ENCODE measurements at places on chromosomes 7 and 10. TPM values are rescaled to one million over a fixed set of nuclear protein-coding genes. Genes with fewer than 3 reads are reported as not detected.

ELFN1 gene
- total RNA-seq = 5.8 TPM

DNA sequence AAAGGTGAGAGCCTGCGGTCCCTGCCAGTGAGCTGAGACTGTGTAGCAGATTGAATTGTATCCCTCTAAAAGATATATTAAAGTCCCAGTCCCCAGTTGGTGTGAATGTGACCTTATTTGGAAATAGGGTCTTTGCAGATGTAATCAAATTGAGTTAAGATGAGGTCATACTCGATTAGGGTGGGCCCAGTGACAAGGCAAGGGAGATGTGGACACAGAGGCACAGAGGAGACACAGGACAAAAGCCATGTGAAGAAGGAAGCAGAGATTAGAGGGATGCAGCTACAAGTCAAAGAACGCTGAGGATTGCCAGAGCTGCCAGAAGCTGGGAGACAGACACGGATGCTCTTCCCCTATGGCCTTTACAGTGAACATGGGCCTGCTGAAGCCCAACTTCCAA is 104.3 kb downstream of the CLEC2L start:
- H3K27me3 ChIP-seq = no peaks in the 10 kb centered on the region
- H3K4me1 ChIP-seq = peaks cover 8% of the 10 kb centered on the region
- no peak for DNase-seq

DNA sequence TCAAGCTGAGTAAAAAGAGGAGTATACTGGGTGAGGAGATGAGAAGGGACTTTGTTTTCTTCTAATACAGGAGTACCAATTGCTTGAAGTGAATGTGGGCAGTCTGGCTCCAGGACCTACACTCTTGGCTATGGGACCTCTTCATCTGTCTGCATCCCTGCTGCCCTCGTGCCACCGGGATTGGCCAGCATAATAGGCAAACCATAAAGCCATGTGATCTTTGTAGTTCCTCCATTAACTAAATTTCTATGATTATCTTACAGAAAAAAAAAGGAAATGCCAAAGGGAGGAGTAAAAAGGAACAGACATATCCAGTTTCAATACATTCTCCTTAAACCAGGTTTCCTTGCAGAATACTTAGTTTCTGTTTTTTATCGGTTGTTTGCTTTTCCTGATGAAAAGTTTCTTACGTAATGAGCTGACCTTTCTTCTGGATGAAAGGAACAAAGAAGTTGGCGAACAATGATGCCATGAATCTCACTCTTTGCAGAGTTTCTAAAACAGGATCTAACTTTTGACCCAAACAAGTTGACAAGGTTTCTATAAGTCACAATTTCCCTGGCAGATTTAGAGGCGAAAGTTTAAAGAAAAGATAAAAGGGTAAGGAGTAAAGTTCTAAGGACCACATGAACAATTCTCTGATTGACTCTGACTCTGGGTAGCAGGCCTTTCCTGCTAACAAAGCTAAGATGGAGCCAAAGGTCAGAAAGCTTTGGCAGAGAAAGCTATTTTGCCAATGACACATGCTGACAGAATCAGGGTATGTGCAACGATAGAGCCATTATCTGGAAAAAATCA is 54.1 kb downstream of the LAMB1 start:
- H3K27ac ChIP-seq = peak overlapping the region; percentile 72
- no peaks in the 10 kb centered on the region for H3K27me3 ChIP-seq
- no peak overlapping the region for H3K4me3 ChIP-seq

DNA sequence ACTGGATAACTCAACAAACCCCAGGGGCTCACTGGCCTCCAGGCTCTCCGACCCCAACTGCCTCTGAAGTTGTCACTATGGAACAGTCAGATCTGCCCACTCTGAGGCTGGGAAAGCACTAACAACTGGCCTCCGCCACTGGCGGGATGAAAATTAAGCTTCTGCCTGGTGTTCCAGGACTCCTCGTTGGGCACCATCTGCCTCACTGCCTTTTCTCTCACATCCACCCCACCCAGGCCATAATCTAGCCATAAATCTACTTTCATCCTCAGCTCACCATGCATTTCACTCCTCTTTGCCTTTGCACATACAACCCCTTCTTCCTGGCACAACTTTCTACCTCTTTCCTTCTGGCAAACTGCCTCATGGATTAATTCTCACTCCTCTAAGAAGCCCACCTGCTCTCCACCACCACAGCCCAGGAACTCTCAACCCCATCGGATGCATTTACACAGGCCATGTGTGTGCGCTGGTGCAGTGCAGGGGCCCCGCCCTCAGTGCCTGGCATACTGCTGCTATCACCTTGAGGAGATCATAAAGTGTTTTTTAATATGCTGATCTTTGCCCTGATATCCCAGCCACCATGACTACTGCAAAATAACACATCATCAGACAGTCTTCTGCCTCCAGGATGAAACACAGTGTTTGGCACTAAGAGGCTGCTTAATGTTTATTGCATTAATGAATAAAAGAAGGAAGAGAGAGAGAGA is 4.0 kb downstream of the CDHR1 start:
- no peak overlapping the region for H3K27ac ChIP-seq
- H3K36me3 ChIP-seq = no peaks in the 10 kb centered on the region
- no peak overlapping the region for H3K4me3 ChIP-seq
- H3K4me1 ChIP-seq = no peaks in the 10 kb centered on the region
- H3K27me3 ChIP-seq = peaks cover 68% of the 10 kb centered on the region

DNA sequence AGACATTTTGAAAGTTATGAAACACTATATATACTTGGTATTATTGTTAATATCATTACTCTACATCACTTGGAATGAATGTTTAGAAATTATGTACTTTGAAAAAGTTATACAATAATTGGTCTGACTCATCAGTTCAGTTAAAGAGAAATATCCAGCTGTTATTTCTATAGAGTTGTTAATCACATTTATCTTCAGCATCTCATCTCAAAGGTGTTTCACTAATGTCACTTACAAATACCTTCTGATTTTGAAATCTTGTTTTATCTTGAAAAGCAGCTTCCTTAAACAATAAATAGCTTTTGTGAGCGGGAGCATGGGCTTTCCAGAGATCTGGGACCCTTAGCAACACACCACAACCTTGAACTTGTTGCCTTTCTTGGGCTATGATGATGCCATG is 205.2 kb downstream of the PCLO start:
- no peak overlapping the region for H3K27ac ChIP-seq
- H3K27me3 ChIP-seq = no peaks in the 10 kb centered on the region
- H3K36me3 ChIP-seq = no peaks in the 10 kb centered on the region
